A549 (cell line): ENCODE measurements at places on chromosomes 13 and 19.

GRCh38 chr13:46896341-46897137 lies at the start of gene HTR2A:
Gene HTR2A, minus strand, starts transcription at chr13:46897053. Its CDS starts 1,147 bp downstream, at chr13:46895906.
- DNase-seq, result no peak

DNA sequence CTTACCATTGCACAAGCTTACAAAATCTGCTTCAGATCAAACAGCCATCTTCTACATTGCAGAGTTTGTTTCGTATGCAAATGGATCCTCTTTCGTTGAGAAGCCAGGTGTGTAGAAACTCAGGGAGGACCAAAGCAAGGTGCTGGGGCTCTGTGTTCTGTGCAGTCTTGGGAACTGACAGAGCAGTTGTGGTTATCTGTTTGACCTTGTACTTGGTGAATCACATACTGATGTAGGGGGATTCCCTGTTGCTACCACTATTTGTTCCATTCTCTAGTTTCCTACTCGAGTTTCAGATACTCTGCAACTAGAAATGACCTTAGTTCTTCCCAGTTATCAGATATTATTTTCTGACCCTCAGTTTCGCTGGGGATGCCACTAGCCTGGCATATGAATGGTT lies 95.2 kb upstream of the CLDN10 start:
- no peak for DNase-seq

DNA sequence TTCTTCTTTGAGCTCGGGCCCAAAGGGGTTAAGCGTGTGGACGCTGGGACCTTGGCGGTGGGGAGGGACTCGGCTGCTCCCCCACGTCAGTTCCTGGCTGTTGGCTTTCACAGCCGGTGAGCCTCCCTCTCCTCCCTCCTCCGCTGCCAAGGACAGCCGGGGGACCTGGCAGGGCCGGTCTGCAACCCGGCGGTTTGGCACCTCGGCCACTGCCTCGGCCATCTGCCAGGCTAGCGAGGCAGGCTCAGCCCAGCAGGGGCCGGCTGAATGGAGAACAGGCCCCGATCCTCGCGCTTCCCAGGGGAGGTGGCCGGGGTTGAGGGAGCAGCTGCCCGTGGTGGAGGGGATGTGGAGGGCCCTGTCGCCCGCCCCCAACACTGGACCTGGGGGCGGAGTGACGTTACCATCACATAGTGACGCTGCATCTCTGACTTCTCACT lies 5.0 kb downstream of the TLE5 start:
- peak; percentile 62 for DNase-seq

DNA sequence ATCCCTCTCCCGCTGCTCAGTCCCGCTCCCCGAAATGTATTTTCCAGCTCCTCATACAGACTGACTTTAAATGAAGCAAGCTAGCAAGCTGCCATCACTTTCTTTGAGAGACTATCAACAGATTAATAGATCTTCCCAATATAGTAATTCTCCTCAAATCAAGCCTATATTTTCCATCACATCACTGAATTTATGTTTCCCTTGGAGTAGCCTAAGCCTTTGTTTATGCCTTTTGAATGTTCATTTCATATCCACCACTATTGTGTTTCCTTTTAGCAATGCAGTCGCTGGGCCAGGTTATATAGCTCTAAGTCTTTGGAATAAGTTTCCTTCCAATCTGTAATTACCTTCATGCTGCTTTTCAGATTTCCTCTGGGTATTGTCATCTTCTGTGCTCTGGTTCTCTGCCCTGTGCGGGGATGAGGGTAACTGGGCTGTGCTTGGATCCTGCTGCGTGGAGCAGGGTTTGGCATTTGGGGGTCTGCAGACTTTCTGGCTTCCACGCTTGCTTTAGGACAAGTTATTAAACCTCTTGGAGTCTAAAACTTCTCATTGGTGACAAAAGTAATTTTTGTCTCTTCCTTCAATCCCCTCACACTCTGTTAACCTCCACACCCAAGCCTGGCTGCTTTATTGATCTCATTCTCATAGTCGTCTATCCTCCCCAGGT lies 256.9 kb downstream of the DLEU7 start:
- DNase-seq, result no peak
